ENCODE measurements at places on chromosomes 3 and 15.

GRCh38 chr3:190306513-190307163 is 15.6 kb downstream of the CLDN1 start:
- DNase-seq: no peak

DNA sequence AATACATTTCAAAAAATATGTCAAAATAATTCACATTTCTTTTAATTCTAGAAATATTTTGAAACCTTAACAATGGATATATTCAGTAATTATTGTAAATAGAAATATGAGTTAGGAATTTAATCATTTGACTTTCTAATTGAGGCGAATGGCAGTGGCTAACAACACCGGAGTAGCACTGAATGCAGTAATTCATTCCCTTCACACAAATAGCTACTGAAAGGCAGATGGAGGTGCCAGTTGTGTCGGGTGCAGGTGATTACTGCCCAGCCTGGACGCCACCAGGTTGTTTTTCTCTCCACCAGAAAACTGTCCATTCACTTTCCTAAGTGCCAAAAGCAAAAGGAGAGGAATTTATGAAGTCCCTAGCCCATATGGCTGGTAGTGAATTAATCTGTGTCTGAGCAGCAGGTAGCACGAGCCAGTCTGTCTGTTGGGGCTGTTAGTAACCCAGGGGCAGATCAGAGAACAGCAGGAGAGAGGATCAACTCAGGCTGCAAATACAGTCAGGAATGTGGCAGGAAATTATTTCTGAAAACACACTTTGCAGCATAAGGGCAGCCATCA is 79.3 kb upstream of the GMNC start:
- DNase-seq: no peak

- DNase-seq: no peak
Measured at GRCh38 chr3:6249679-6250078, 611.2 kb upstream of the GRM7 start.

GRCh38 chr3:186823386-186823785 is 17.1 kb upstream of the RFC4 start:
- no peak for DNase-seq

All from T-helper 9 cell (primary cell).